IMR-90 (cell line): ENCODE measurements at places on chromosomes 7 and 10. TPM values are rescaled to one million over a fixed set of nuclear protein-coding genes. Genes with fewer than 3 reads are reported as not detected.

The LHFPL3 gene
- not detected in 2 replicates for total RNA-seq

The SEC31B gene
- 1.1 and 1.3 TPM in 2 replicates for total RNA-seq

The DKK1 gene
- total RNA-seq = 74.7 and 116 TPM in 2 replicates

The PRSS2 gene
- total RNA-seq = not detected in 2 replicates

The LFNG gene
- 1.4 and 1.8 TPM in 2 replicates for total RNA-seq

The ANKRD61 gene
- under 0.01 and 0.36 TPM in 2 replicates for total RNA-seq

The SRGN gene
- 41.4 and 46.4 TPM in 2 replicates for total RNA-seq

The MYO1G gene
- total RNA-seq = under 0.01 TPM in 2 replicates

The PPP1R17 gene
- not detected in 2 replicates for total RNA-seq

The TFR2 gene
- under 0.01 and 0.18 TPM in 2 replicates for total RNA-seq

- no peaks in the 10 kb centered on the region; the same call in 1 of the 2 replicates for H3K4me1 ChIP-seq
- H3K27ac ChIP-seq = no peak overlapping the region
- H3K4me3 ChIP-seq = no peak overlapping the region
These were observed 3.1 kb downstream of the AHCYL2 start for GRCh38 chr7:129227646-129228578.

GRCh38 chr10:26703096-26703495, 5.6 kb downstream of the PDSS1 start:
- 0 out of 2 replicates have a peak, but pooled peaks cover 3% of the 10 kb centered on the region for H3K4me1 ChIP-seq
- DNase-seq = no peak
- H3K27me3 ChIP-seq = no peaks in the 10 kb centered on the region
- peaks cover 19% of the 10 kb centered on the region for H3K36me3 ChIP-seq
- no peak overlapping the region for H3K4me3 ChIP-seq

DNA sequence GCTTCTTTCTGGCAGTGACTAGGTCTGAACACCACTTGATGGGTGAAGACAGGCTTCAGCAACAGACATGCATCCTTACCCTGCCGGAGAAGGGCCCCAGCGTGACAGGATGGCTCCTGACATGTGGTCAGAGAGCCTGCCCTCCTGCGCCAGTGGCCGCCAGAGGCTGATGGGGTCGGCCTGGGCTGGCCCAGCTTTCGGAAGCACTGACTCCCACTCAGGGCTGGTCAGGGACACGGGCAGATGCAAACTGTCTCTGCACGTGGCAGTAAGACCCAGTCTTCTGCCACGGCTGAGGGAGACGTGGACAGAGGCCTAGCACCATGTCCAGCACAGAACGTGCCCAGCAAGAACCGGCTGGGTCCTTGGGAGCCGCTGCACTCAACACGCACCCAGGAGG, 10.2 kb downstream of the TUBGCP2 start:
- H3K36me3 ChIP-seq = peaks cover 62% of the 10 kb centered on the region
- H3K4me3 ChIP-seq = no peak overlapping the region
- H3K27ac ChIP-seq = no peak overlapping the region

- H3K36me3 ChIP-seq = no peaks in the 10 kb centered on the region
- H3K27me3 ChIP-seq = no peaks in the 10 kb centered on the region
- DNase-seq = no peak
These were observed 79.9 kb upstream of the FOXI2 start for GRCh38 chr10:127657056-127657455.

DNA sequence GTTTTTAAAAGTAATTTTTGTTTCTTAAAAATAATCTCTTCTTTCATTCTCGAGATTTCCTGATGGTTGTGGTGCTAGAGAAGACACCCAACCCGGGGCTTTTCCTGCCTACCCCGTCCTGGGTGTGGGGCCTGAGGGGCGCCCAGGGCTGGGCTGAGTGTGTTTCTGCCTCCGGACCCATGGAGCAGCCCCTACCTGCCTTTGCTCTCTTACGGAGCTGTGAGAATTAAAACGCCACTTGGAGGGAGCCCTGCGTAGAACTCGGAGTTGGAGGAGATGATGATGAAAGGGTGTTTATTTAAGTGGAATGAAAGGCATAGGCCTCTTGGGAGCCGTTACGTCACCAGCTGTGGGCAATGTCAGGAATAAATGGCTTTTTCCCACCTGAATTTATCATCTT, 261.8 kb upstream of the SHH start:
- no peak for DNase-seq
- H3K27me3 ChIP-seq = no peaks in the 10 kb centered on the region
- no peak overlapping the region for H3K27ac ChIP-seq
- H3K4me1 ChIP-seq = no peaks in the 10 kb centered on the region

GRCh38 chr10:95820363-95820762, 64.4 kb downstream of the ENTPD1 start:
- peaks cover 8% of the 10 kb centered on the region for H3K4me1 ChIP-seq
- H3K4me3 ChIP-seq = no peak overlapping the region
- H3K27ac ChIP-seq = no peak overlapping the region
- no peak for DNase-seq

DNA sequence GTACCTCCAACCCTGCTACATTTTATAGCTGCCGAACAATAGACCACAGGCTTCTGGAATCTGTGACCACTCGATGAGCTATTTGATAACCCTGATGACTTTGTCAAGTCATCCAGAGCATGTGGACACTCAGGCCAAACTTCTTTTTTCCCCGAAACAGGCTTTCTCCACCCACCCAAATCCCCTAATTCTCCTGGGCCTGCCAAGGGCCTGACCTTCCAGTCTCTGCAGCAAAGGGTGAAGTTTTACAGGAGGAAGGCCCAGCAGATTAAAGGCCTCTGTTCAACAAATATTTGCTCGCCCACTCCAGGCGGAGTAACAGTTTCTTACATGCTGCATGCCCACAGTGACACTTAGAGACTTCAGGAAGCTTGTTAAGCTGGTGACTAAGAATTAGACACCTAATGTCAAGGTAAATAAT, 2.0 kb downstream of the JCAD start:
- H3K4me1 ChIP-seq = peaks cover 13% of the 10 kb centered on the region
- peak overlapping the region; percentile 99 for H3K4me3 ChIP-seq

DNA sequence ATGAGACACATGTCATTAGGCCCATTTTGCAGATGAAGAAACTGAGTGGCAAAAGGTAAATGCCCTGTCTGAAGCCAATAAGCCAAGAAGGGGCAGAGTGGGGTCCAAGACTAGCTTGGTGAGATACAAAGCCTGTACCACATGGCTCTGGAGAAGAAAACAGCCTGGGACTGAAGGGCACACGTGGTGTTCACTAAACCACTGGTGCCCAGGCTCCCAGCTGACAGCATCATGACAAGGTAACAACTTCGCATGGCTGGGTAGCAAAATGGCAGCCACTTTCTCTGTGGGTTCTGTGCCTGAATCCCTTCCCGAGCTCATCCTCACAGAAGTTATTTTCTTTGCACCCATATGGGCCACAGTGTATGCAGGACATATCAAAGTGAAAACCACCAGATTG, 229.6 kb downstream of the RAB11FIP2 start:
- H3K4me3 ChIP-seq = no peak overlapping the region
- H3K36me3 ChIP-seq = no peaks in the 10 kb centered on the region
- no peak for DNase-seq
- no peak overlapping the region for H3K27ac ChIP-seq
- H3K4me1 ChIP-seq = no peaks in the 10 kb centered on the region

- H3K4me3 ChIP-seq = no peak overlapping the region
- DNase-seq = no peak
- H3K27ac ChIP-seq = no peak overlapping the region
- peaks cover 2% of the 10 kb centered on the region; the same call in 1 of the 2 replicates for H3K4me1 ChIP-seq
- H3K27me3 ChIP-seq = no peaks in the 10 kb centered on the region
These were observed 35.2 kb downstream of the ANKRD26 start for GRCh38 chr10:27065084-27065483.

GRCh38 chr7:20797462-20798080, 10.9 kb upstream of the SP8 start:
- no peak overlapping the region for H3K27ac ChIP-seq
- no peaks in the 10 kb centered on the region for H3K36me3 ChIP-seq
- DNase-seq = no peak
- H3K4me3 ChIP-seq = peak overlapping the region; percentile 53
- peaks cover 48% of the 10 kb centered on the region for H3K27me3 ChIP-seq

GRCh38 chr7:137395420-137395819, 51.9 kb upstream of the PTN start:
- no peaks in the 10 kb centered on the region for H3K27me3 ChIP-seq
- H3K36me3 ChIP-seq = no peaks in the 10 kb centered on the region; the same call in 1 of the 2 replicates
- H3K27ac ChIP-seq = no peak overlapping the region
- H3K4me3 ChIP-seq = no peak overlapping the region
- no peak for DNase-seq
- peaks cover 3% of the 10 kb centered on the region for H3K4me1 ChIP-seq

DNA sequence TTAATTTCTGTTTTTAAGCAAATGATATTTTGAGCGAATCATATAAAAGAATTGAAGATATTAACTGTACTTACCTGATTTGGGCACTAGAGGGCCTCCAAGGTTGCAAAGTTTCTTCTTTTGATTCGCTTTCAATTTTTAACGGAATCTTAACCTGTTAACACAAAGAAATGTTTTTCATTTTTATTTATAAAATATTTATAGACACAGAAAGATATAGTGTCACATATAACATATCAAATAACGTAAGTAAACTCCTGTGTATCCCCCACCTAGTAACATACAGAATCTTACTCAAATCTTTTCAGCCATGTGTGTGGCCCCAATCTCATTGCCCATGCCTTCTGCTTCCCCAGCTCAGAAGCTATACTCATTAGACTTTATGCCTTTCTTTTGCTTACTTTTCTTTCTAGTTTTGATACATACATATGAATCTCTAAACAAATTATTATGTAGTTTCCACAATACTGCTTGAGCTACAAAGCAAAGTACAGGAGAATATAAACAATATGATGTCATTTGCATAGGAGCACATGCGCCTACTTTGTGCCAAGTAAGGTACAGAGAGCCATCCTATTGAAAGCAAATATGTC, 49.5 kb upstream of the ZPBP start:
- no peak overlapping the region for H3K27ac ChIP-seq
- H3K36me3 ChIP-seq = no peaks in the 10 kb centered on the region
- peak; percentile 21 for DNase-seq
- no peak overlapping the region for H3K4me3 ChIP-seq
- no peaks in the 10 kb centered on the region for H3K27me3 ChIP-seq
- H3K4me1 ChIP-seq = no peaks in the 10 kb centered on the region

- DNase-seq = peak; percentile 60
- H3K27ac ChIP-seq = no peak overlapping the region
- H3K4me1 ChIP-seq = no peaks in the 10 kb centered on the region; the same call in 1 of the 2 replicates
- no peaks in the 10 kb centered on the region for H3K27me3 ChIP-seq
- H3K4me3 ChIP-seq = no peak overlapping the region
These were observed 28.6 kb upstream of the SLC16A12 start for GRCh38 chr10:89563861-89564478.

- H3K4me1 ChIP-seq = no peaks in the 10 kb centered on the region
- no peaks in the 10 kb centered on the region for H3K27me3 ChIP-seq
- DNase-seq = peak; percentile 35
- H3K27ac ChIP-seq = no peak overlapping the region
- H3K4me3 ChIP-seq = no peak overlapping the region
These were observed 4.1 kb upstream of the C10orf120 start for GRCh38 chr10:122703483-122704448.

DNA sequence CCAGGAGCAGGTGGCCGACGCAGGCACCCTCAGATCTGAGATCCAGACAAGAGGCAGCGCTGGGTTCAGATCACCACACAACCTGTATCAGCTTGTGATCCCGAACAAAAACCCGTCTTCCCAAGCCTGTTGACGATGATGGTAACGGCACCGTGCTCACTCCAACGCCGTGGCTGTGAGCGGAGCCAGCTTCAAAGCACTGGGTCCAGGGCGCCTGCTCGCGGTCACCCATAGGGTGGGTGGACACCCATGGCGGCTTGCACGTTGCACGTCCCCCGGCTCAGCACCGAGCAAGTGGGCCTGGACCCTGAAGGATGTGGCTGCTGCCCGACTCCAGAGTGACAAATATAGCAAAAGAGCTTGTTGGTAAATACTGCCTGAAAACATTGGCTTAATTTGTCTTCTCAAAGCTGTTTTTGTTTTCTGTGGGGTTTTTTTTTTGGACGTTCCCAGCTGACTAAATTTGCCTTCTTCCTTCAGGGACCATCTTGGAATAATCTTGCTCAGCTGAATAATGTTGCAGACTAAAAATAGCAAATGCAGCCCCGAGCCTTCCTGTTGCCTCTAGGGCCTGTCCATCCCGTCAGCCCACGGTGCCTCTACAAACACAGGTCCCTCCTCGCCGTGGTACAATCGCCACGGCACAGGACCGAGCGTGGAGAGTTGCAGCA, 41.0 kb downstream of the FOXK1 start:
- DNase-seq = no peak
- no peak overlapping the region for H3K27ac ChIP-seq
- H3K4me1 ChIP-seq = peaks cover 12% of the 10 kb centered on the region
- peaks cover 27% of the 10 kb centered on the region for H3K36me3 ChIP-seq
- H3K27me3 ChIP-seq = no peaks in the 10 kb centered on the region

GRCh38 chr7:110568932-110569331, 522.0 kb upstream of the LRRN3 start:
- no peaks in the 10 kb centered on the region for H3K36me3 ChIP-seq
- H3K27ac ChIP-seq = peak overlapping the region; percentile 63; the same call in 1 of the 2 replicates
- H3K4me1 ChIP-seq = peaks cover 12% of the 10 kb centered on the region
- H3K27me3 ChIP-seq = no peaks in the 10 kb centered on the region

GRCh38 chr7:36967387-36967786, 243.1 kb upstream of the AOAH start:
- H3K36me3 ChIP-seq = no peaks in the 10 kb centered on the region
- H3K27ac ChIP-seq = no peak overlapping the region
- no peaks in the 10 kb centered on the region; the same call in 1 of the 2 replicates for H3K27me3 ChIP-seq
- H3K4me3 ChIP-seq = no peak overlapping the region

- H3K27ac ChIP-seq = no peak overlapping the region
- peaks cover 7% of the 10 kb centered on the region; the same call in 1 of the 2 replicates for H3K4me1 ChIP-seq
- peaks cover 3% of the 10 kb centered on the region; the same call in 1 of the 2 replicates for H3K36me3 ChIP-seq
- H3K4me3 ChIP-seq = no peak overlapping the region
These were observed 131.6 kb downstream of the CD36 start for GRCh38 chr7:80770061-80770460.

GRCh38 chr10:92735938-92736337, 46.2 kb downstream of the HHEX start:
- H3K4me3 ChIP-seq = no peak overlapping the region
- no peaks in the 10 kb centered on the region for H3K27me3 ChIP-seq
- no peaks in the 10 kb centered on the region for H3K36me3 ChIP-seq

- H3K36me3 ChIP-seq = no peaks in the 10 kb centered on the region
- peaks cover 7% of the 10 kb centered on the region; the same call in 1 of the 2 replicates for H3K4me1 ChIP-seq
- H3K4me3 ChIP-seq = no peak overlapping the region
- peak; percentile 53 for DNase-seq
These were observed 93.0 kb downstream of the HGF start for GRCh38 chr7:81676813-81677212.

DNA sequence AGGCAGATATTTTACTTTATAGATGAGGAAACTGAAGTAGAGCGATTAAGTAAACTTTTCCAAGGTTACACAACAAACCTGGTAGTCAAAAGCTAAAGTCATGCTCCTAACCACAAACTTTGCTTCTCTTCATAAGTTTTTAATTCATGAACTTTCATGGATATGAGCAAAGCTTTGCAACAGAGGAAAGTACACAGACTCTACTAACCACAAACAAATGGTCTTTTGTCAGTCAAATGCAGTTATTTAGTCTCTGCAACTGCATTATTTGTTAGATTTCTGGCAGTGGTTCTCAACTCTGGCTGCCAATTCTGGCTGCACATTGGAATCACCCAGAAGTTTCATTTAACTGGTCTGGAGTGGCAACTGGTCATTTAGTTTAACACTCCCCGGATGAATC, 140.6 kb upstream of the TMEM168 start:
- peak; percentile 76 for DNase-seq
- H3K27me3 ChIP-seq = no peaks in the 10 kb centered on the region
- H3K4me1 ChIP-seq = no peaks in the 10 kb centered on the region
- no peaks in the 10 kb centered on the region for H3K36me3 ChIP-seq
- H3K4me3 ChIP-seq = no peak overlapping the region
- no peak overlapping the region; the same call in 1 of the 2 replicates for H3K27ac ChIP-seq

- peak; percentile 50 for DNase-seq
- no peaks in the 10 kb centered on the region for H3K27me3 ChIP-seq
- H3K27ac ChIP-seq = no peak within 1 kb of the TSS; the same call in 1 of the 2 replicates
These were observed at the start of gene SHTN1 for GRCh38 chr10:117005026-117005526. TSS of gene SHTN1 (minus strand) at chr10:117005187. CDS start at chr10:117005079, 108 bp downstream.
